Stimulated activated CD4-positive, alpha-beta T cell treated with anti-CD3 and anti-CD28 coated beads, Interleukin-1b, Interleukin-23, amount 100 ng/mL, for 48 hours (primary cell): ENCODE measurements at places on chromosomes 7 and 10.

GRCh38 chr10:122172361-122173008 is 98.6 kb upstream of the BTBD16 start:
- no peak for DNase-seq

GRCh38 chr10:124005091-124005490 is 88.3 kb downstream of the CHST15 start:
- DNase-seq, result no peak

- DNase-seq, result no peak
These were observed 9.3 kb downstream of the ZNF503 start for GRCh38 chr10:75392271-75392670.

- no peak for DNase-seq
These were observed 4.4 kb upstream of the HERC4 start for GRCh38 chr10:68079434-68079833.

GRCh38 chr7:137999496-138000080 is 2.3 kb downstream of the CREB3L2 start:
- no peak for DNase-seq

- no peak for DNase-seq
These were observed 230.3 kb downstream of the ARHGAP12 start for GRCh38 chr10:31698181-31698830.
